ENCODE measurements at places on chromosomes 7 and 10.

DNA sequence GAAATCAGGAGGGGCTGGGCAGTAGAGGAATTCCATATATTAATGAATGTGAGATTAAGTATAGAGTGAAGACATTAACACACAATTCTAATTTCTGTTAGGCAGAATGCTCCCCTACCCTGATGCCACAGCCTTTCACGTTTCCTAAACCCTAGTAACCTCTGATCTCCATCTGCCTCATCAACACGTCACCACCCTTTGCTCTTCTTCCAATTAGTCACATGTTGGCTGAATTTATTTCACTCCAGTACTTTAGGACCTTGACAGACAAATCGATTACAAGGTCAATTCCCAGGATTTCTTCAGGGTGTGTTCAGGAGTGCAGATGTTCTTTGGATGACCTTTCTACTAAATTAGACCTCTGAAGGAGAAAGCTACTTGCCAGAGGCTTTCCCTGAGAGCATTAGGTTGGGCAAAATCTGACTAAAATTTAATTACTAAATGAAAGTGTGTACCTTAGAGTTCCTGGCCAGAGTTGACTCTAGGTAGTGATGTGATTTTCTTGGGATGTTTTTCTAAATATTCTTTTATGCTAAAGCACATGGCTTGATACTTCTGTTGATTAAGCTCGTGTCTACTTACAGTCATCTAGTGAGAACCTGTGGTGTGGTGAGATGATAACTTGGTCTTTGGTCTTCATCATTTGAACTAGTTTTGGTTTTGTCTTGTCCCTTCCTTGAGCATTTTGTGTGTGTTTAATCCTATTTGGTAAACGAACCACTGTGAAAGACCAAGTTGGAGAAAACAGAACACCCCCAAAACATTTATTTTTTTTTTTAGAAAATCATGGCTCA is 12.7 kb downstream of the AGR2 start:
- no peak for DNase-seq

GRCh38 chr7:123573896-123574467 is 16.4 kb upstream of the NDUFA5 start:
- no peak for DNase-seq

DNA sequence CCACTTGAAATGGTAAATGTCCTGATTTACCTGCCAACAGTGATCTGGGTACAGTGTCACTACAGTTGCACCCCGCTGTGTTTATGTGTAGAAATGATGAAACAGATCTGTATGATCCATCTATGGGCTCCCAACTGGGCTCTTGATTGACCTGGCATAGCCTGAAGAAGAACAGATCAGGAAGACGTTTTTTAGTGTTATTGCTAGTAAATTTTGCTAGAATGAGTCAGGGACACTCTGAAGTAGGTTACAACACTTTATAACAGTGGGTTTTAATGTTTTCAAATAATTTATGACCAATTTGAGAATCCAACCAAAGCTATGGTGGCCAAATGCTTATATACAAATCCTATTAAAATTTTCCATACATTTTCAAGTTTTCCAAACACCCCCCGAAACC is 110.3 kb downstream of the DKK1 start:
- DNase-seq = no peak

GRCh38 chr7:20304366-20304765 is 26.3 kb upstream of the ITGB8 start:
- no peak for DNase-seq

DNA sequence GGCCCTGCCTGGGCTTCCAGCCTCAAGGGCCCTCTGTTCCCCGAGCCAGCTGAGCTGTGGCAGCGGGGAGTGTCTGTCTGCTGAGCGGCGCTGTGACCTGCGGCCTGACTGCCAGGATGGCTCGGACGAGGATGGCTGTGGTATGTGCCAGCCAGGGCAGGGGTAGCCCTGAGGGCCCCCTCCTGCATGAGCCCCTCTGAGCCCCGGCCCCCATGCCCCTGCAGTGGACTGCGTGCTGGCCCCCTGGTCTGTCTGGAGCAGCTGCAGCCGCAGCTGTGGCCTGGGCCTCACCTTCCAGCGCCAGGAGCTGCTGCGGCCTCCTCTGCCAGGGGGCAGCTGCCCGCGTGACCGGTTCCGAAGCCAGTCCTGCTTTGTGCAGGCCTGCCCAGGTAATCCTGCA is 28.4 kb upstream of the ZNF467 start:
- no peak for DNase-seq

- no peak for DNase-seq
These were observed 106.3 kb downstream of the SLIT1 start for GRCh38 chr10:97079448-97079847.

GRCh38 chr7:101538596-101539459 is 90.3 kb downstream of the MYL10 start:
- peak; percentile 35 for DNase-seq

- DNase-seq = no peak
These were observed 57.0 kb upstream of the DKK1 start for GRCh38 chr10:52256832-52257691.

- no peak for DNase-seq
These were observed 44.2 kb downstream of the JAZF1 start for GRCh38 chr7:28136420-28136819.

- DNase-seq = no peak
These were observed 3.3 kb upstream of the PWWP2B start for GRCh38 chr10:132393695-132394181.

DNA sequence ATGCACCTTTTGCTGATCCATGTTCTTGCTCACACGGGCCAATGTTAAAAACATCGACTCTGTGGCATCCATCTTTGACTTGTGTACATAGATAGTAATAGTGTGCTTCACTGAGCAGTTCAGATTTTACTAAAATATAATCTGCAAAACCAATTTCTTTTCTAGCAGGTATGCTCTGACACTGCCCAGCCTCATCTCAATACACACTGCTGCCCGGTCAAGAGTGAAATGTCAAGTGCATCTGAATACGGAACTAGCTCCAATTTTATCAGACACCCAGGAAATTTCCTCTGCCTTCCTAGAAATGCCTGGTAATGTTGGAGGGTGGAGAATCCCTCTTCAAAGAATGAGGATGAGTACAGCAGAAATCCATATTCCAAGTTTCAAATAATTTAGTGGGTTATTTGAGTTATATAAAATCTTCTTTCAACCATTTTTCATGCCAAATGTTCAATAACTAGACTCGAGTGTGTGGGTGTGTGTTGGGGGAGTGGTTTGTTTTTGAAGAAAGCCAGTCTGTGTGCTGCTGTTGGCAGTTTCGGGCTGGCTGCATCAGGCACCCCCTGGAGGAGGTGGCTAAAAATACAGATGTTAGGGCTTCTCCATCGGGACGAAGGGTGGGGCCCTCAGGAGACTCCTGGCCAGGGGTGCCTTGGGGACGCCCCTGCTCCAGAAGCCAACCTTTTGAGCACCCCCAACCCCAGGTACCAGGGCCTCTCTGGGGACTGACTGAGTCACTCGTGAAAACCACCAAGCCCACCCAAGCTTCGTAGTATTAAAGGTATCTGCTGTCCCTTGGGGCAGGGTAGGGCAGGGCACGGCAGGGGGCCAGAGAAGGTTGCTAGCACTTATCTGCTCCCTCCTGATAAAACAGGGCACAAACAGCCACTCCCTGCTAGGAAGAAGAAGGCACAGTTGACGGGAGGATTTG is 15.4 kb downstream of the CTBP2 start:
- DNase-seq = no peak

DNA sequence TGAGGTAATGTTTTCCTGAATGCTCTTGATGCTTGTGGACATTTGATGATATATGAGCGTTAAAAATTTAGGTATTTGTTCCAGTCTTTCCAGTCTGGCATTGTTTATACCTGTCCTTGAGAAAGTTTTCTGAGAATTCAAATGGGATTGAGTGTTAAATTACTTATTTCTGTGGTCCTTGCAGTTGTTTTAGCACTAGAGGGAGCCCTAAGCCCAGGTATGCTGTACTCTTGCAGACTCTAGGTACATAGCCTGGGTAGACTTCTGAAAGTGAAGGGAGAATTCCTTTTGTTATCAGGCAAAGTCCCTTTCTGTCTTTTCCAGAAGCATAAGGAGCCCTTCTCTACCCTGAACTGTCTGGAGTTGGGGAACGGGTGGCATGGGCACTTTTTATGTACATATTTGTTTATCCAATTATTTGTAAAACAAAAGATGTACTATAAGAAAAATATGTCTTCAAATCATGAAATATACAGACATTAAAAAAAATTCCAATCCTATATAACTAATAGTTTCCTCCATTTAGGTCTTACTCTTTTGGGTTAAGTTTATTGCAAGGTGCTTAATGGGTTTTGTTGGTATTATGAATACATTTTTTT is 262.1 kb downstream of the ATRNL1 start:
- DNase-seq = no peak

- no peak for DNase-seq
These were observed 47.4 kb downstream of the HOXA1 start for GRCh38 chr7:27048438-27048837.

DNA sequence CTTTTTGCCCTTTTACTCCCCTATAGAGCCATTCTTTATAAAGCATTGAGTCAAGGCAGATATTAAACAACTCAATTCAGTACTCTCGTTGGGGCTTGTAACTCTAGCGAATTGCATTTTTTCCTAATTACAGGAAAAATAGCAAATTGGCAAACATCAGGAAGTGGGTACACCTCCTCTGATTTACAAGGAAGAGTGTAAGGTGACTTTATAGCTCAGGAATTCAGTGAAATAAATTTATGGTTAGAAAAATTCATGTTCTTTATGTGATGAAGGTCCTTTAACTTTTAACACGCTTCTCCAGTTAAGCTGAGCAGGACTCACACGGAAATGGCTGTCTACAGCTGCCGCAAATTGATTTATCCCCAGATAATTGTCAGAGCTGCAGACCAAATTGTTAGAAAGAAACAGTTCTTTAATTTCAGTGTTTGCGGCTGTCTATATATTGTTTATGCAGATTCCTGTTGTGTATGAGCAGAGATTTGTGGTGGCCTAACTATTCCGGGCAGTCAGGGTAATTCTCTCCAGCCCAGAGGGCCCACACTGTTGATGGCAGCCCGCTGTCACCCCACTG is 151.1 kb upstream of the MKI67 start:
- no peak for DNase-seq
